ENCODE measurements at places on chromosomes 3 and 15. TPM values are rescaled to one million over a fixed set of nuclear protein-coding genes. Genes with fewer than 3 reads are reported as not detected.

GCNT3 gene
- 0.18 TPM for total RNA-seq

TP63 gene
- total RNA-seq: 0.23 TPM

C3orf62 gene
- 3.9 TPM for total RNA-seq

CCR1 gene
- not detected for total RNA-seq

GOLGA6D gene
- not detected for total RNA-seq

ADAMTSL3 gene
- 10.9 TPM for total RNA-seq

CEMIP gene
- total RNA-seq: 3.1 TPM

CCDC54 gene
- not detected for total RNA-seq

PAK6 gene
- total RNA-seq: 30.4 TPM

UQCRC1 gene
- total RNA-seq: 575 TPM

LEKR1 gene
- total RNA-seq: 0.98 TPM

ANKRD34C gene
- not detected for total RNA-seq

GALNT15 gene
- not detected for total RNA-seq

SERINC4 gene
- total RNA-seq: not detected

PTH1R gene
- total RNA-seq: not detected

EPHA3 gene
- 0.33 TPM for total RNA-seq

HIGD2B gene
- total RNA-seq: not detected

FANCD2OS gene
- total RNA-seq: not detected

PLSCR2 gene
- total RNA-seq: not detected

TLR9 gene
- total RNA-seq: not detected

Data from PC-3 (cell line).